ENCODE measurements at places on chromosomes 7 and 10. TPM values are rescaled to one million over a fixed set of nuclear protein-coding genes. Genes with fewer than 3 reads are reported as not detected.

C10orf95 gene
- 0.08 TPM for total RNA-seq

POM121L12 gene
- not detected for total RNA-seq

ALOX5 gene
- total RNA-seq = 0.24 TPM

ENO4 gene
- total RNA-seq = 0.21 TPM

PRKCQ gene
- total RNA-seq = 4.0 TPM

CALML3 gene
- total RNA-seq = not detected

GRIFIN gene
- not detected for total RNA-seq

SEMA3C gene
- total RNA-seq = 62.4 TPM

CRYGN gene
- total RNA-seq = not detected

SMARCD3 gene
- total RNA-seq = 10.4 TPM

CHAT gene
- total RNA-seq = not detected

ADCYAP1R1 gene
- total RNA-seq = 0.09 TPM

IL15RA gene
- 5.0 TPM for total RNA-seq

CCDC6 gene
- 23.7 TPM for total RNA-seq

KCNIP2 gene
- total RNA-seq = 1.1 TPM

ACSM6 gene
- not detected for total RNA-seq

PAX4 gene
- not detected for total RNA-seq

SRRM3 gene
- total RNA-seq = 10.0 TPM

AASS gene
- total RNA-seq = 0.08 TPM

UNC5B gene
- total RNA-seq = 0.88 TPM

ZNF425 gene
- total RNA-seq = 0.97 TPM

HTR7 gene
- 0.10 TPM for total RNA-seq

ZNF467 gene
- total RNA-seq = 1.6 TPM

SMNDC1 gene
- 54.0 TPM for total RNA-seq

SLC26A4 gene
- 0.02 TPM for total RNA-seq

BAG3 gene
- total RNA-seq = 140 TPM

ITGA8 gene
- not detected for total RNA-seq

TAF3 gene
- 7.0 TPM for total RNA-seq

CRTAC1 gene
- total RNA-seq = 1.4 TPM

ENKUR gene
- total RNA-seq = 0.31 TPM

SYNPO2L gene
- not detected for total RNA-seq

CNNM2 gene
- total RNA-seq = 4.1 TPM

SKIDA1 gene
- 1.5 TPM for total RNA-seq

ORC5 gene
- total RNA-seq = 28.8 TPM

PRKAR1B gene
- total RNA-seq = 25.3 TPM

SGMS1 gene
- total RNA-seq = 42.4 TPM

ZPBP gene
- total RNA-seq = not detected

PNLIPRP2 gene
- not detected for total RNA-seq

DYNC1I1 gene
- 0.13 TPM for total RNA-seq

IFIT1B gene
- not detected for total RNA-seq
